CD4-positive, alpha-beta T cell treated with Interleukin-17A for 4 hours (primary cell): ENCODE measurements at places on chromosomes 6 and 20.
A peak's percentile ranks its signal among the peaks of the same experiment; 100 is the strongest.

DNA sequence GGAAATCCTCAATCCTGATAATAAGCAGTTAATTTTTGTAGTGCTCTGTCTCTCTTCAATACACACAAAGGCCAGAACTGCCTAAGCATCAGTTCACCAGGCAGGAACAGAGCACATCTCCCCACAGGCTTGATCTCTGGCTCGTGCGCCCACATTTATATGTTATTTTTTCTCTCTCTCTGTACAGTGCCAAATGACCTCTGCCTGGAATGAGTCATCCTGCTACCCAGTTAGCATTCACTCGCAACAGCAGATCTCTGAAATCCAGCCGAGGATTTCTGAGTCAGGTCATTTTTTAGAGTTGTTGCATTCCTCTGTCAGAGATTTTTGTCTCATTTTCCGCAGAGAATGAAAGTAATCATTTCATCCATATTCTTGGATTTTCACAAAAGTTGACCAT, 107.1 kb downstream of the COL12A1 start:
- DNase-seq, result no peak

DNA sequence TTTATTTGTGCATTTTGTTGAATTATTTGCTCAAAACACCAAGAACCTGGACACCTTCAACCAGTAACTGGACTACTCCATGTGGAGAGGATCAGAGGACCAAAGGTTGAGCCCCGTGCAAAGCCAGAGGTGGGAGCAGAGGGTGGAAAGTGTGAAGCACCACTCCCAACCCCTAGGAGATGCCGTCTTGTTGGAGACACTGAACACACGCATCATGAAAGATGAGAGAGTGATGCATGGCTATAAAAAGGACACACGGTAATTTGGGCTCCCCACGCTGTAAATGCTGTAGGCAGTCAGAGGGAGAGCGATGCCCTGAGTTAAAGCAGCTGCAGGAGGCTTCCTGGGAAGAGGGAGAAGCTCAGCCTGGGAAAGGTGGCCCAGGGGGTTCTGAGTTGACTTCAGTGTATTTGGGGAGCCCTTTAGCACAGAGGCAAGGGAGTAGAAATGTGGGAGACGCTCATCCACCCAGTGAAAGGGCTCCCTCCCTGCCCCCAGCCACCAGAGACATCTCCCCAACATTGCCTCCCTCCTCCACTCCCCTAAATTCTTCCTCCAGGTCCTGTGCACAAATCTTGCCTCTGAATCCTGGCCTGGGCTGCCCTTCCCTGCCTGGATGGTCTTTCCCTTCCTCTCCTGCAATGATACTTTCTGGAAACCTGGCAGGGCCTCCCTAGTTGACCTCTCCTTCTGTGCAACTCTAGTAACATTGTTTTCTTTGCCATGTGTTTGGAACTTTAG, 55.8 kb upstream of the IYD start:
- no peak for DNase-seq

DNA sequence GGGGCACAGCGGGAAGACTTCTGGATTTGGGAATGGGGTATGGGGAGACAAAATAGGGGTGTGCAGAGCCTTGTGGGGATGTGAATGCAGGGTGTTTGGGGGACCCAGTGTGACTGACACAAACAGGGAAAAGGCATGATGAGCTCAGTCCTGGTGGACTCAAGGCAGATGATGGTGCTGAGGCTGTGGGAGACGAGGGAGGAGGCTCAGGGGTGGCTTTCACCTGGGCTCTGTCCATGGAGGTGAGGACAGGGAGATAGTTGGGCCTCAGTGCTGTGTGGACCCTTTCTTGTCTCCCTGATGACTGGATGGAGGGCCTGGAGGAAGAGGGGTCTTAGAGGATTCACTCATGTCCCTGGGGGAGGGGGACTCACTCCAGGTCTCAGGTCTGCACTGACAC, 26.2 kb upstream of the MICB start:
- DNase-seq, result no peak

DNA sequence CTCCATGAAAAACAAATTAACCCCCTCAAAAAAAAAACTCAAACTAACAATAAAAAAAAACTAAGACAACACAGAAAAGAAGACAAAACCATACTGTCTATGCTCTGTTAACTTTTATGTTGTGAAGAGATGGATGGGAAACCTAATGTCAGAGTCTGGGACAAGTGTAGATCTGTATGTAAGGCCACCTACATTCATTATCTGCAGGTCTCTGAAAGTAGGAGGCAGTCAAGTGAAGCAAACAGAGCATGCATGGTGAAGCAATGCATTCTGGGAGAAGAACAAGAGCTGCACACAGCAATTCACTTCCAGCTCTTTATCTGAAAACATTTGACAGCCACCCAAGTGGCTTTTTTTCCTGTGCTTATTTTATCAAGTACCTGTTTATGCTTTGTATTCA, 452.0 kb downstream of the EPHA7 start:
- DNase-seq, result no peak

DNA sequence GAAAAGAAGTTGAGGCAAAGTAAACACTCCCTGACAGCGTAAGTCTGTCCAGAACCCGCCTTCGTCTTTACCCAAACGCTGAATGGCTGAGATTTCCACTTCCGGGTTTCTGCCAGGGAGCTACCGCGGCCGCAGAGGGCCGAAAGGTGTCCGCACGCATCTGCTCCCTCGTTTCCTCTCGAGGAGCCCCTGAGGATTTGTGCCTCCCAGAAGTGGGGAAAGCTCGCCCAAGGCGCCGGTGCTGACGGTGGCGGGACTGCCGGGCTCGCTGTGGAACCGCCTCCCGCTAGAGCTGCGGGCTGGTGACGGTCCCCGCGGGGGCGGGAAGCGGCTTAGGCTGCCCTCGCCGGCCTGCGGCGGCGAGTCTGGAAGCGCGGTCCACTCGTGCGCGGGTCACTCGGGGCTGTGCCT, 1760.2 kb upstream of the DEFB115 start:
- DNase-seq, result peak; percentile 3

DNA sequence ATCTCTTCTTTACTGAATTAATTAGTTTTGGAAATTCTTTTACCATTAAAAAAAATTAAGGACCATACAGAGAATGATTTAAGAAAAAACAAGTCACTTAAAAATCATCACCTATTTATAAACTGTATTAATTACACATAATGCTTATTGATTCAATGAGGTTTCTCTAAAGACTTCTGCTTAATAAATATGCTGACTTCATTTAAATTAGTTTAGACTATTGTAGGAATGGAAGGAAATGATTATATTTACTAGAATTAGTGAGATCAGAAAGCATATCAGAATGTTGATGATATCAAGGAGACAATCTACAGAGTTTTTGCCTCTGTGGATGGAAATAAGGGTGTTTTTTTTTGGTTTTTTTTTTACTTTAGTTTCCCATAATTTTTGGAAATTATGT, 34.6 kb upstream of the SMIM28 start:
- no peak for DNase-seq

DNA sequence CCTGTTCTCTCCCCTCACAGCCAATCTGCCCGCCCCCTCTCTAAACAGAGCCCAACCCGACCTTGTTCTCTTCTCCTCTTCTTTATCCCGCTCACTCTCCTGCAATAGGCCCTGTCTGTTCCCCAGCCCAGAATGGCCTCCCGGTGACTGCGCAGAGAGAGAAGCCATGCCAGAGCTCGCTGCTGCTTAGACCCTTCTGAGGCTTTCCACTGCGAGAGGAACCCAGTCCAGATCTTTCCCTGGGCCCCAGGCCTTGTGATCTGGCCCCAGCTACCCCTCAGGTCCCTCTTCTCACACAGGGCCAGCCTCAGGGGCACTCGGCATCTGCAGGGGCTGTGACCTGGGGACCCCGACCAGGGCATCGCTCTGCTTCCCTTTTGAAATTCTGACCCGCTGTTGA, 58.1 kb downstream of the TMEM242 start:
- no peak for DNase-seq

DNA sequence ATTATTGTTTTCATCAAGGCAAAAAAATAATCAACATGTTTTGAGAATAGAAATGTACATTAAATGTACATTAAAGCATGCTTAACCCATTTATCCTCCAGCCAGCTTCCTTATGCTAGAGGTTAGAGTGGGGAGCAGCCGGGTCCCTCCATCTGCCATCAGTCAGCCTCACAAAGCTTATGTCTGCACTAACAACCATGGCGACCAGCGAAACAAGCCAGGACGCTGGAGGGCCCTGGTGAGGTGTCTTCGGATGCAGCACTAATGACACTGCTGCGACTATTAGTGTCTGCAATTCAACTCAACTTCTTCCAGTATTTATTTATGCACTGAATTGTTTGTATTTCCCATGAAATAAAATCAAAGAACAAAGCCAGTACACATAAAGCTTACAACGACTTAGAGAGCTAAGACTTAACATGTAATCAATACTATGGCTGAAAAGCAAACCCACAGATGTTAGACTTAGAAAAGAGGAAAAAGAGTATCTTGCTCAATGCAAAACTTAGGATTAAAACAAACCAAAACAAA, 6.8 kb downstream of the CLDN20 start:
- no peak for DNase-seq

DNA sequence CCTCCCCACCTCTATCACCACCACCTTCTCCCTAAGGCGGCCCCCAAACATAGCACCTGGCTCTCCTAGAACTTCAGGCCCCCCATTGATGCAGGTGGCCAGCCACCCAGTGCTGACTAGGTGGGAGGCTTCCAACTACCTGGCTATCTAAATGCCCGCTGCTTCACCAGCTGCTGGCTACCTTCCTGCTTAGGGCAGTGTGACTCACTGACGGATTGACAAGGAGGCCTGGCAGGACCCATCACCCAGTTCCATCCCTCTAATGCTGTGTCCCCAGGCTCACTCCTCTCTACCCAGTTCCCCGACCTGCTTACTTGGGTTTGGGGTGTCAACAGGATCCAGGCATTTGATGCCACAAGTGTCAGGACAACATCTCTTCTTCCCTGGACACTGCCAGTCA, 1.1 kb downstream of the SLPI start:
- no peak for DNase-seq

GRCh38 chr6:109292420-109292819, 89.8 kb downstream of the CD164 start:
- no peak for DNase-seq

- DNase-seq, result no peak
These were observed 372.1 kb upstream of the CNR1 start for GRCh38 chr6:88538130-88538706.
